ENCODE measurements at places on chromosomes 13 and 19.

DNA sequence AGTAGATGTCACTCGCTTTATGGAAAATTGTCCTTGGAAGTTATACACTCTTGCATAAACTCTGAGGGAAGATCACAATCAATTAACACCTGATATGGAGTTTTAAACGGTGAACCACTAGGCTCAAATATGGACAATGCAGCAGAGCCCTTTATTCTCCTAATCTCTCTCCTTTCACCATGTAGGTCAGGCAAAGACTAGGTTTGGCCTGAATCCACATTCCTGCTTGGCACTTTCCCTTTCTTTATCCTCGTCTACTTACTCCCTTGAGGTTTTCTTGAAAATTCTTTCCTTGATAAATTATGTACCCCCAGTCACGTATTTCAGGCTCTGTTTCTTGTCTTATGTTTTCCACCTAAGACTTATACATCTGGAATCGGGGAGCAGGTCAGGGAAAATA, 751.7 kb downstream of the DACH1 start:
- DNase-seq = no peak

GRCh38 chr19:42794765-42795164, 29.3 kb upstream of the PSG8 start:
- no peak for DNase-seq

GRCh38 chr19:23557381-23557780, 129.6 kb downstream of the ZNF675 start:
- no peak for DNase-seq

DNA sequence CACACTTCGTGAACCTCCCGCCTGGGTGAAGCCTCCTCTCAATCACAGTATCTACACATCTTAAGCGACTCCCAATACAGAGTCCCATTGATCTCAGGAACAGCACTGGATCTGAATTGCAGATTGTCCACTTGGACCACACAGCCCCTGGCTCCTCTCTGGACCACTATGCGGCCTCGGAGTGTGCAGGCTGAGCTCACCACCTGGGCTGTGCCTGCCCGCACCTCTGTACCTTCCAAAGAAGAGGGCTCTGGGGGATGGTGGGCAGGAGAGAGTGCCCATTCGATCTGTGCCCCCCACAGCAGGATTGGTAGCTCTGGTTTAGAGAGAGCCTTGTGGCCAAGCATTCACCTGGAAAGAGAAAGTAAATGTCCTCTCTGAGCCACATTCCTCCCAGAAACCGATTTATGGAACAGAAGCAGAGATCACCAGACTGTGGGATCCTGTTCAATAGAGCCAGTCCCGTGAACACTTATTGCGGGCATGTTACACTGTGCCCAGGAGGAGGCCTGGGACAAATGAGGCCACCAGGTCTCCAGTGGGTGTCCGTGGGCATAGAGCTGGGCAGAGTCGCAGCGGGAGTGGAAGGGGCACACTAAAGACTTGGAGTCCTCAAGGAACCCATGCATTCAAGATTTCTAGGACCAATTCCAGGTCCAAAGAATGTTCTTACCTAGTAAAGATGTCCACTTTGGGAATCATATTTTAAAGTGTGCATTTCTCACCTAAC, 141.6 kb upstream of the SOX1 start:
- no peak for DNase-seq

DNA sequence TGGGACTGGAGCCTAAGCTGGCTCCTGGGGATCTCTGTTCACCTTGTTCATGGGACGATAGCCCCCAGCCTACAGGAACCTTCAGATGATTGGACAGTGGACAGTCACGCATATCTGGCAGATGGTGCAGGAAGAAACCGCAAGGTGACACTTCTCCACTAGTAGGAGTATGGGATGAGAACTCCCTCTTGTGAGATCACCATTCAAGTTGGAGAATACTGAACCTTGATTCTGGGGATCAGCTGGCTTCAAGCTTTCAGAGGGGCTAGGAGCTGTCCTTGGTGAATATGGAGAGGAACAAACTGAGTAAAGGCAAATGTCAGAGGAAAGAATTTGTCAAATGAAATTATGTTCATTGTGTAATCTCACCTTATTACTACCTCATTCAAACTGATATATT, 204.5 kb downstream of the PDS5B start:
- no peak for DNase-seq

DNA sequence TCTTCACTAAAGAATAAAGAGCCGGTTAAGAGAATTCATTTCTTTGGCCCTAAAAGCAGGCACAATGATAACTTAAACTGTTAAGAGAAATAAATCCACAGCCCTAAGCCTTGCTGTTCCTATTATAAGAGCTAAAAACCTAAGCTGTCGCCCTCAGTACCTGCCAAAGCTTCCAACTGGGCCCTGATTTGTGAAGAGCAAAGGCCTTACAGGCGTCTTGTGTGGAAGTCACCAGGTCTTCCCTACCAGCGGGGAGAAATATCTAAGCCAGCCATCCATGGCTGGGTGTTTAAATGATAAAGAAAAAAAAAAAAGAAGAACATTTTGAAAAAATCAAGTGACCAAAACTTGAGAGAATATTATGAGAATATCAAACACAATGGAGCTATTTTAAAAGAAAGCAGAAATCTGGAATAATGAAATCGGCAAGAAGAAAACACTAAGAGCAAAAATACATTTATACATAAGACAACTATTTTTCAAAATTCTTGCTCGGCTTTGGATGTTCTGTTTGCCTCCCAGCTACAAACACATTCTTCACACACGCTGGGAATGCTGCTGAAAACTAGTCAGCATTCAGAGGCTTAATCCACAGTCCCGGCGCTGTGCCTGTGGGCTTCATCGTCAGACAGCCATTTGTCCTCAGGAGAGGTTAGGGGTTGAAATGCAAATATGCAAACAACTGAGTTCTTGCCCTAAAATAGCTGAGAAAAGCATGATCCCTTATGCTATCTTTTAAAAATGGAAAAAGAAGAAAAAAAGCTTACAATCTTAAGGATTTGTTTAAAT, 89.8 kb upstream of the LSM14A start:
- no peak for DNase-seq

DNA sequence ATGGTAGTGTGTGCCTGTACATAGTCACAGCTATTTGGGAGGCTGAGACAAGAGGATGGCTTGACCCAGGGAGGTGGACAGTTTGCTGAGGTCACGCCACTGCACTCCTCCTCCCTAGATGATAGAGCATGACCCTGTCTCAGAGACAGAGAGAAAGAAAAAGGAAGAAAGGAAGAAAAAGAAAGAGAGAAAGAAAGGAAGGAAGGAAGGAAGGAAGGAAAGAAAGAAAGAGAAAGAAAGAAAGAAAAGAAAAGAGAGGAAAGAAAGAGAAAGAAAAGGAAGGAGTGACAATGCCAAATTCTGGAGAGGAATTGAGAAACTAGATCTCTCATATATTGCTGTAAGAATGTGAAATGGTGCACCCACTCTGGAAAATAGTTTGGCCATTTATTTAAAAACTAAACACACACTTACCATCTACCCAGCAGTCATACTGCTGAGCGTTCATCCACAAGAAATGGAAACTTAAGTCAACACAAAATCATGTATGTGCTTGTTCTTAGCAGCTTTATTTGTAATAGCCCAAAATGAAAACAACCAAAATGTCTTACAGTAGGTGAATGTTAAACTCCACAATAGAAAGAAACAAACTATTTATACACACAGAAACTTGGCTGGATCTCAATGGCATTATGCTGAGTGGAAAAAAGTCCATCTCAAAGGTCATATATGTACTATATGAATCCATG, 7.5 kb downstream of the TEX101 start:
- no peak for DNase-seq

DNA sequence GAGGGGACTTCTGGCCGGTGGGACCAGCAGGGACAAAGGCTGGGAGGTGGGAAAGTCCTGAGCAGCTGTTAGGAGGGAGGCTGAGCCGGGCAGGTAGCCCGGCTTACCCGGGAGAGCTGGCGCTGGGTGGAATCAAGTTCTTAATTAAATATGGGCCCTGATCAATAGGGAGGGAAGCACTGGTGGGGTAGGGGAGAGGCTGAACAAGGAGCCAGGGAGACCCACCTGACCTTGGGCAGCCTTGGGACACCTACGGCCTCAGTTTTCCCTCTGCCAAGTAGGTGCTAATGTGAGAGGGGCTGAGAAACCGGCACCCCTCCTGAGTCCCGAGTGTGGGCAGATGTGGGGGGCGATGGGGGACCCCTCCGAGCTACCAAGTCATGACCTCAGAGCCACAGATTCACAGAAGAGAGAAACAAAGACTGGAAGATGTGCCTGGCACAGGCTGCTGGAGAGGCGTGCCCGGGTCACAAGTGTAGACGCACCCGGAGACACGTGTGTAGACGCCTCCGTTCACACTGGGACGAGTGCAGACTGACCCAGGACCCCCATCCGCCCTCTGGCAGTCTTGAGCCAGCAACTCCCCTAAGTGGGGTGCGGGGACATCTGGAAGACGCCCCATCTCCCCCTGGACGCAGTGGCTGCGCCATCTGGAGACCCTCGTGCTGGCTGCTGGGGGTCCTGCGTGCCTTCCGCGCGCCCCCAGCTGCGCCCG, 8.4 kb downstream of the ONECUT3 start:
- no peak for DNase-seq

GRCh38 chr13:36837354-36838092, 18.5 kb downstream of the RFXAP start:
- DNase-seq = no peak

- DNase-seq = no peak
These were observed 36.8 kb downstream of the RAB20 start for GRCh38 chr13:110524541-110525257.

DNA sequence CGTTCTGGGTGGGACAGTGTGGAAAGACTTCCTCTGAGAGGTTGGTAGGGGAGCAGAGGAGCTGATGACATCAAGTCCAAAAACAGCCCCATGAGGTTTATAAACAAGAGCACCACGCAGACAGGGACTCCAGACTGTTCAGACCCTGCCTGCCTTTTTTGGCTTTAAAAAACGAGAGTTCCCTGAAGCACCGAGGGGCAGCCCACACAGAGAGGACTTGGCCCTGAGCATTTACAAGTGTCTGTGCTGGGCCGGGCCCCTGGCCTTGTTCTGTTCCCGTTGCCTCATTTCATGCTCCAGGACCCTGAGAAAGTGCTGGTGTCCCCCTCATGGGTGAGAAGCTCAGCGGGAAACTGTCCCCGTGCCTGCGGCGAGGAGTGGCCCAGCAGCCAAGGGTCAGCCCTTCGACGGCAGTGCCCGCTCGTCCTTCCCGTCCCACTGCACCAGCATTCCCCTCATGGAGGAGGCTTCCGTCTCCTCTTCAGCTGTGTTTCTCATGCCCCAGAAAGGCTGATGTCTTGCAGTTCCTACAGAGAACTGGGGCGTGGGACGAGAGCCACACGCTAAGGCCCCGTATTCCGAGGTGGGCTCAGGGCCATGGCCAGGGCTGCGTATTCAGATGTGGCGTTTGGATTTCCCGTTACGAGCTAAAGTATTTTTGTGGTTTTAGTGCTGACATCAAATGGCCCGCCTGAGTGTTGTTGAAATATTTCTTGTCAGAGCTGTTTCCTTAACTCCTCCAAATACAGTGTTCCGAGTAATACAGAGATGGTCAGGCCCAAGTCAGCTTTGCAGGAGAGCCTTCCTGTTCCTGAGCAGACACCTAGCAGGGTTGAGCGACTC, 93.5 kb downstream of the ATP11A start:
- no peak for DNase-seq

DNA sequence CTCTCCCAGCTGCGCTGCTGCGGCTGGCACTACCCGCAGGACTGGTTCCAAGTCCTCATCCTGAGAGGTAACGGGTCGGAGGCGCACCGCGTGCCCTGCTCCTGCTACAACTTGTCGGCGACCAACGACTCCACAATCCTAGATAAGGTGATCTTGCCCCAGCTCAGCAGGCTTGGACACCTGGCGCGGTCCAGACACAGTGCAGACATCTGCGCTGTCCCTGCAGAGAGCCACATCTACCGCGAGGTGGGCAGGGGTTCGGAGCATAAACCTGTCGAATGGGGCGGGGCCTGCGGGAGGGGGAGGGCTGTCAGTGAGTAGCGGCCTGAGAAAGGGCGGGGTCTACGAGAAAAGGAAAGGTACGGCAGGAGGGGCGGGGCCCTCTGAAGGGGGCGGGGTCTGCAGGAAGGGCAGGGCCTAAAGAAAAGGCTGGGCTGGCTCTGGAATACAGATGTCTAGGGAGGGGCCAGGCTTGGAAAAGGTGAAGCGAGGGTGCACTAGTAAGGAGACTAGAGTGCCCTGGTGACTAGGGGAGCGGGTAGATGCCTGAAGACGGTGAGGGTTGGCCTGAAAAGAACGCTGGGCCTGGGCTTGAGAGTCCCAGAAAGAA, 3.6 kb downstream of the CD37 start:
- peak; percentile 73 for DNase-seq

DNA sequence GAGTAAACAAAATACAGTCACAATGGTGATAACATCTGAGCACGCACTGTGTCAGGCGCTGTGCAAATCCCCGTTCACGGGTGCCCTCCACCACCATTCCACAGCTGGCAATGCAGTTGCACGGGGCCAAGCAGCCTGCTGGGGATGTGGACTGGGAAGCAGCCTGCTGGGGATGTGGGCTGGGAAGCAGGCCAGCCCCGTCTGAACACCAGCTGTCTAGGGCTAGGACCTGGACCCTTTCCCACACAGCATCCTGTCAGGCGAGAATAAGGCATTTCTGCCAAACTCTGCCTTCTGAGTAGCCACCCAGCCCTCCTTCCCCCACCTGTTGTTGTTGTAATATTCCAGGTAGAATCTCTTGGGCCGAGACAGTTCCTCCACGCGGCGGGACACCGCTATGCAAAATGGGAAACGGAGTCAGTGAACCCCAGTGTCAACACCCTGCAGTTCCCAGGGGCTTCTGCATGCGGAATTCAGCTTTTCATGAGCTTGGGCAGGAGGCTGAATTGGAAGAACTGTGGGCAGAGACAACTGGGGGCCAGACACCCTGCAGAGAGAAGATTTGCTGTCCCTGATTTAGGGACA, 27.8 kb upstream of the MIER2 start:
- DNase-seq = no peak

GRCh38 chr19:46495786-46496099, at the start of gene PNMA8B:
Gene PNMA8B (minus strand): TSS chr19:46495867. CDS start chr19:46495465, 402 bp downstream.
- no peak for DNase-seq

GRCh38 chr13:102561933-102562332, 34.9 kb upstream of the TPP2 start:
- DNase-seq = no peak

GRCh38 chr13:24629320-24629719, 50.9 kb upstream of the ATP12A start:
- no peak for DNase-seq

GRCh38 chr19:36009220-36009619, 607 bp upstream of the SYNE4 start:
- DNase-seq = no peak

- no peak for DNase-seq
These were observed 8.2 kb downstream of the IL4I1 start for GRCh38 chr19:49888510-49888824.

DNA sequence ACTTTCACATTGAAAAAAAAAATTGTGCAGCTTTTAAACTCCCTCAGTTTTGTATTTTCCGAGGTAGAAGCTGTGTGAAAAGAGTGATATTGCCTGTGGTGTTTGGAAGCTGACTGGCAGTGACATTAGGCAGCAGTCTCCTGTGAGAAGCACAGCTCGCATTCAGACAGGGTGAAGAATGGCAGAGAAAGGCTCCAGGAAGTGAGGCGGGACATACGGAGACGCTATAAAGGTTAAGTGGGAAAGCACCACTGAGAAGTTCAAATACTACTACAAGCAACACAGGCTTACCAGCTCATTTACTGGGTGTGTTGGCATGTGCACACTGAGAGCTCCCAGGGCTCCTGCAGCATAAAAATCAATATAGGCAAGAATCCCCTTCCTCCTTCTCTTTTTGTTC, 88.4 kb downstream of the RXFP2 start:
- no peak for DNase-seq
